Suppressor macrophage treated with lipopolysaccharide for 1 hour (primary cell): ENCODE measurements at places on chromosomes 11 and 22.
A peak's percentile ranks its signal among the peaks of the same experiment; 100 is the strongest.

DNA sequence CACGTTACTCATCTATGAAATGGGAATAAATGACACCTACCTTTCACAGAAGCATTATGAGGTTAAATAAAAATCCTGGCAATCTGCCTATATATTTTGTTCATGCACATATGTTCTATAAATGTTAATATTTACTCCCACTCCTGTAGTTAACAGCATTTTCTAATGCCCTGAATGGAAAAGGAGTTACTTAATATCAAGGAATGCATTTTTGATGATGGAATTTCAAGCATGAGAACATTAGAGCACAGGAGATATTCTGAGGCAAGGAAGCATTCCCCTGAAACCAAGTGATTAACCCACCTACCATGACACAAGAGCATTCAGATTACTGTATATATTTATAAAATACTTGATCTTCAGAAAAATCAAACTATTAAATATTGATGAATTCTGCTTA lies 102.1 kb downstream of the ARHGAP32 start:
- DNase-seq, result no peak

DNA sequence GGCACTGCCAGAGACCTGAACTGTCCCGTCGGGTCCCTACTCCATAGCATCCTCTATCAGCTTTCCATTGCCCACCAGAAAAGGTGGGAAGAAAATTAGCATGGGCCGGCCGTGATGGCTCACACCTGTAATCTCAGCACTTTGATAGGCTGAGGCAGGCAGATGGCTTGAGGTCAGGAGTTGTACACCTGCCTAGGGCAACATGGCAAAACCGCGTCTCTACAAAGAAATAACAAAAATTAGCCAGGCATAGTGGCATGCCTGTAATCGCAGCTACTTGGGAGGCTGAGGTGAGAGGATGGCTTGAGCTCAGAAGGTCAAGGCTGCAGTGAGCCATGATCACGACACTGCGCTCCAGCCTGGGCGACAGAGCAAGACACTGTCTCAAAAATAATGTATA lies 3.5 kb downstream of the SLC25A18 start:
- DNase-seq, result no peak

GRCh38 chr11:44467413-44467812 lies 98.0 kb upstream of the CD82 start:
- no peak for DNase-seq

GRCh38 chr22:29700206-29700899 lies 19.4 kb upstream of the CABP7 start:
- DNase-seq, result no peak

DNA sequence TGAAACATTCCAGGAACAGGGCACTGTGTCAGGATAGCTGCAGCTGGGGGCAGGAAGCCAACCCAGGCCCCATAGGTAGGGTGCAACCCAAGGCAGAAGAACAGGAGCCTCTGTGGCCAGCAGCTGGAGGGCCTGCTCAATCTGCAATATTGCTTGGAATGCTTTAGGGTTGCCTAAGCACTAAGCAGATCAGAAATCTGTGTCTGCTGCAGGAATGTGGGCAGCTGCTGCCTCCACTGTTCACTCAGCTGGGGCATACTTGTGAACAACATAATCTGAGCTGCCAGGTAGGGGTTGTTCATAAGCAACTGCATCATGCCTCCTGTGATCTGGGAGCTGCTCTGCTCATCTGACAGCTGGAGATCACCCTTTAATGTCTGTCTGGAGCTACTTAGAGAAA lies 1.7 kb downstream of the UBQLNL start:
- no peak for DNase-seq

DNA sequence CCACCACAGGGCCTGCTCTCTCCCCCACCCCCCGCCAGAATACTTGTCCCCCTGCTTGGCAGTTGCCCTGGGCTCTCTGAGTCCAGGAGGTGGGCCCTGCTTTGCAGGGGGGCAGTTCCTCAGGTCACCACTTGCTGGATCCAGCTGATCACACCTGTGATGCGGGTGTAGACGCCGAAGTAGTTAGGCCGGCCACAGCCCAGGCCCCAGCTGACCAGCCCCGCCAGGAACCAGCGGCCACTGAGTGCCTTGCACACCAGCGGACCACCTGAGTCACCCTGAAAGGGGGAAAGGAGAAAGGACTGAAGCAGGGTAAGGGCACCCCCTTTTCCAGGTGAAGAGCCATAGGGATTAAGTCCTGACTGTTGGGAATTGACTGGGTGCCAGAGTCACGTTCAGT lies 14.4 kb downstream of the KCTD17 start:
- DNase-seq, result no peak

GRCh38 chr11:123682696-123683410 lies 28.4 kb upstream of the SCN3B start:
- DNase-seq, result no peak

DNA sequence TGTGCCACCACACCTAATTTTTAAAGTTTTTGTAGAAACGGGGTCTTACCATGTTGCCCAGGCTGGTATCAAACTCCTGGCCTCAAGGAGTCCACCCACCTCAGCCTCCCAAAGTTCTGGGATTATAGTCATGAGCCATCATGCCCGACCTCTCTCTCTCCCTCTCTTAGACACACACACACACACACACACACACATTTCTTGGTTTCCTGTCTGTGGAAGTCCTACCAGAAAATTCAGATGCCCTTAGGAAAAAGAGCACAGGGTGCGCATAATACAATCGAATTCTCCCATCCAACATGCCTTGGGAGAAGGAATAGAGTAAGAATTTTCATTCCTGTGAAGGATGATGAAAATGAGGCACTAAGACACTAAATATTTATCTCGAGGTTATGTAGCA lies 10.4 kb downstream of the MICAL3 start:
- no peak for DNase-seq

DNA sequence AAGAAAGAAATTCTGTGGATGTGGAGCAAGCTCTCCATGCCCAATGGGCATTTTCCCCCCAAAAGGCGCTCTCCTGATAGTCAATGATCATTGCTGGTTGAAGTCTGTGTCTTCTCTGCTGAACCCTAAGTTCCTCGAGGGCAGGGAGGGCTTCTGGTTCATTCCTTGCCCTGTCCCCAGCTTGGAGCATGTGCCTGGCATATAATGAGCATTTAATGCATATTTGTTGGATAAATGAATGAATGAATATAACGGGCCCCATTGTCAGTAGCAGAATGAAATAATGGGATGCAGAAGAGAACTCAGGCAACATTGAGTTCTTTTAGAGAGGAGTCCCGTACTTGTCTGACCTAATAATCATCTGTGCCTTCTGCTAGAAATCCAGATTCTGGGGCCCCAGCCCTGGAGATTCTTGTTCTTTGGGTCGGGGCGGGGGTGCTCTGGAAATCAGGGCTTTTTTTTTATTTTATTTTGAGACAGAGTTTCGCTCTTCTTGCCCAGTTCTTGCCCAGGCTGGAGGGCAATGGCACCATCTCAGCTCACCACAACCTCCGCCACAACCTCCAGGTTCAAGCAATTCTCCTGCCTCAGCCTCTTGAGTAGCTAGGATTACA lies 64.4 kb downstream of the CD82 start:
- DNase-seq, result no peak

- DNase-seq, result no peak
Measured at GRCh38 chr11:34682825-34683224, 61.9 kb downstream of the EHF start.

DNA sequence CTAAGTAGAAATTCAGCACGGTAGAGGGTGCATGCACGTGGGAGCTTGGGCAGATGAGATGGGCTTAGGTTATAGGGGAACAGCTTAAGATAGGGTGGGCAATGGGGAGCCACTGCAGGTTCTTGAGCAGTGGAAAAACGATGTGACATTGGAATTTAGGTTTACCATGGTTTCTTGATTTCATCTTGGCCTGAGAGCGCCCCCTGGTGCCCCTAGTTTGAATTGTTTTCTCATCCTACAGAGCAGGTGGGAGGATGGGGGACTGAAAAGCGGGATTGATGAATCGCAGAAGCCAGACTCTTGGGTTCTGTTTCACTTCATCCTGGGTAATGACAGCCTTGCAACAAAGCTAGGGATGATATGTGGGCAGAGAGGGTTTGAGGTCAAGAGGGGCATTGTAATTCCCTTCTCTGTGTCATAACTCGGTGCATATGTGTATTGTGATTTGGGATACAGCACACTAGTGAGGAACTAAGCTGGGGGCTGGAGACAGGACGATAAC lies 6.7 kb upstream of the MCAM start:
- peak; percentile 88 for DNase-seq

DNA sequence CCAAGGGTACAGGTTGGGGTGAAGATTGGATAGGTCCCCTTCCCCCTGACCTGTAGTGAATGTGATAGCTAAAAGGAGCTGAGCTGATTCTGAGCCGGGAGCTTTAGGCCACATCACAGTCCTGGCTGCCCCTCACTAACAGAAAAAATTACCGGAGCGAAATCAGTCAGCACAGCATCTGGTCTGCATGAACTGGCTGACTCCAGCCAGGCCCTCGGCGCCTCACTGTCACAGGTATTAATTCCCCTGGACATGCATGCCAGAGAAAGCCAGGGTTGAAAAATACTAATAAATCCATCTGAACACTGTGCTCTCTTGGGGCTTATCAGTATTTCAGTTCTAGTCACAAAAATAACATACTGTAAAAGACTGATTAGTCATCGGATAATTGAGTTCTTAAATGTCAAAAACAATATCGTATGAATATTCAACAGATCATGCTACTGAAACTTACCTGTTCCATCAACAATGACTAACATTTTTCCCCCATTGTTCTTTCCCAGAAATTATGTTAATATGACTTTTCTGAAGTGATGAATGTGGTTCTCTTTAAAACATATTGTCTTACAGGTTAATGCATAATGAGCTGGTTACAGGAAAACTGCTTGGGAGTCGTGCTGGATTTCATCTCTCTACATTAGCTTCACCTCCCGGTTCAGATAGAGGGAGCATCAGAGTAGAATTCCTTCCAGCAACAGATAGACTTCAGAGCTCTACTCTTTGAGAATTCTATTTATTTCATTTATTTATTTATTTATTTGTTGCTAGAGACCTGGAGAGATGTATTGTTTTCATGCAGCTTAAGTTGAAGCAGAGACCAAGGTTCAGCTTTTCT lies 387.7 kb downstream of the NXPE2 start:
- DNase-seq, result no peak

GRCh38 chr22:25142102-25142501 lies 57.6 kb upstream of the CRYBB3 start:
- no peak for DNase-seq

DNA sequence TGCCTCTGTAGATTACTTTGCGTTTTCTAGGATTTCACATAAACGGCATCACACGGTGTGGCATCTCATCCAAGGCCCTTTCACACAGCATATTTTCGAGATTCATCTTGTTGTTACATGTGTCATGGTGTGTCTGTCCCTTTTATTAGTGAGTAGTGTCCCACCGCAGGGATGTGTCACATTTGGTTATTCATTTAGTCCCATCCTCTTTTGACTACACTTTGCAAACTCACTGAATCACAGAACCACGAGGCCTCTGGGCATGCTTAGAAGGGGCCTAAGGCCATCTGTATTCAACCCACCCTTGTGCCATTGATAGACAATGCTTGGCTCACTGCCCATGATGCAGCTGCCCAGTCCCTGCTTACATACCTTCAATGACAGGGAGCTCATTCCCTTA lies 4.2 kb upstream of the RAC2 start:
- peak; percentile 33 for DNase-seq

DNA sequence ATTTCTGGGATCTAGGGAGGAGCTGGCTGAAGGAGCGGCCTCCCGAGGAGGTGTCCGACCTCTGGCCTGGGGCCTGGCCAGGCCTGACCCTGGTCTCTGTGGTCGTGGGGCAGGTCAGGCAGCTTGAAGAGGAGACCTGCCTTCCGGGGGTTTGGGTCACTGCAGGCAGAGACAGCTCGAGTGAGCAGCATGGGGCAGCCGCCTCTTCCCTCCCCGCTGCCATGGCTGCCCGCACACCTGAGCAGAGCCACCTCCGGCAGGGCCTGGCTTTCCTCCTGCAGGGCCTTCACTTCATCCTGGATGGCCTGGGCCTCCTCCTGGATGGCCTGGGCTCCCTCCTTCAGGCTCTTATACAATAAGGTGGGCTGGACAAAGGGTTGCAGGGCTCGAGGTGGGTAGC lies 8.0 kb upstream of the NAALADL1 start:
- DNase-seq, result no peak

- DNase-seq, result no peak
Measured at GRCh38 chr11:29334776-29335130, 682.1 kb downstream of the KCNA4 start.

- no peak for DNase-seq
Measured at GRCh38 chr22:44242946-44243724, 62.4 kb downstream of the PARVG start.

DNA sequence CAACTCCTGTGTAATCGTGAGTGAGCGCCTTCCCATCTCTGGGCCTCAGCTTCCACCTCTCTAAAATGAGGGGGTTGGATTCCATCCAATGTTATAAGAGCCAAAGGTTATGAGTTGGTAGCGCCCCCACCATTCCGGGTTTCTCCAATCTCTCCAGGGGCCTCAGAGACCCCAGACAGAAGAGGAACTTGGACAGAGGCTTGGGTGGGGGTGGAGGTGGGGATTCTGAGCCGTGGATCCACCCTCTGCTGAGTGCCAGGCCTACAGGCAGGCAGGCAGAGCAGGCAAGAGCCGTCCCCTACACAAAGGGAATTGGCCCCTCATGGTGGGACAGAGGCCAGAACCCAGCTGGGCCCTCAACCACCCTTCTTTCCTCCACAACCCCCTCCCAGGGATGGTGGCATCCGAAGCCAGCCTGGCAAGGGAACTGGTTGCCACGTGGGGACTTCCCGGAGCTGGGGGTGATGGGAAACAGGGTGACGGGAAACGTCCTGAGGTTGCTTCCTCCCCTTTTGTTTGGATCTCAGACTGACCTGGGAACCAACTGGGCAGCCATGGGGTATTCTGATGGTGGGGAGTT lies 31.8 kb downstream of the TXN2 start:
- DNase-seq, result no peak

- no peak for DNase-seq
Measured at GRCh38 chr11:102837646-102838045, 5.8 kb downstream of the MMP3 start.

DNA sequence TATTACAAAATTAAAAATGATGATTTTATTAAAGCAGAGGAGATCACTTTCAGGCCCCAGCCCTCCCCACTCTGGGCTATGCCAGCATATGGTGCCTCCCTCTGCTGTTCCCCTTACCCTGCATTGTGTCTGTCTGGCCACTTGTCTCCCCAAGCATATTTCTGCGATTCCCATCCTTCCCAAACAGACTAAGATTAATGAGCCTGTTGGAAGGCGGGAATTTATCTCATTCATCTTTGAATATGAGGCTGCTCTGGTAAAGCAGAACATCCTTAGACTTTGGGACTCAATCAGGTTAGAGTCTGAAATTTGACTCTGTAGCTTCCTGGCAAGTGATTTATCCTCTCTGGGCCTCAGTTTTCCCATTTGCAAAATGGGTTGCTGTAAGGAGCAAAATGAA lies 25.7 kb downstream of the AMPD3 start:
- DNase-seq, result no peak

DNA sequence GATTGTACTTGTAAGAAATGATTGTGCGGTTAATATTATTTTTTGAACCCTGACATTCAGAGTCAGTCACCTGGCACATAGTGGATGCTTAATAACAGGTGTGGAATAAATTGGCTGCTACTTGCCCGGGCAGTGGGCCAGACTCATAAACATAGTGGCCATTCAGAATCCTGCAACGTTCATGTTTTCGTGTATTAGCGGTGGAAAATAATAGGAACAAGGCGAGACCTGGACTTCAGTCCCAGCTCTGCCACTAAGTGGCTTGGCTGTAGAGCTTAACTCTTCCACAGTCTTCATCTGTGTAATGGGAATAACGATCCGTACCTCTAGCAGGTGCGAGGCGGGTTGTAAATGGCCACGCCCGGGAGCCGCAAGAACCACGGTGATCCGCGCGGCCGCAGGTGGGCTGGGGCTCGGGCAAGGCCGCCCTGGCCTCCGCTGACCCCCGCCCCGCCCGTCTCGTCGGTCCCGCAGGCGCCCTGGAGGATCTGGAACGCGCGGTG lies 761 bp upstream of the TMEM25 start:
- DNase-seq, result no peak
